ENCODE measurements at places on chromosomes 11 and 22.

GRCh38 chr11:42841556-42841955, 470.2 kb upstream of the API5 start:
- DNase-seq, result no peak

GRCh38 chr11:34300026-34300925, 57.5 kb downstream of the ABTB2 start:
- DNase-seq, result no peak

DNA sequence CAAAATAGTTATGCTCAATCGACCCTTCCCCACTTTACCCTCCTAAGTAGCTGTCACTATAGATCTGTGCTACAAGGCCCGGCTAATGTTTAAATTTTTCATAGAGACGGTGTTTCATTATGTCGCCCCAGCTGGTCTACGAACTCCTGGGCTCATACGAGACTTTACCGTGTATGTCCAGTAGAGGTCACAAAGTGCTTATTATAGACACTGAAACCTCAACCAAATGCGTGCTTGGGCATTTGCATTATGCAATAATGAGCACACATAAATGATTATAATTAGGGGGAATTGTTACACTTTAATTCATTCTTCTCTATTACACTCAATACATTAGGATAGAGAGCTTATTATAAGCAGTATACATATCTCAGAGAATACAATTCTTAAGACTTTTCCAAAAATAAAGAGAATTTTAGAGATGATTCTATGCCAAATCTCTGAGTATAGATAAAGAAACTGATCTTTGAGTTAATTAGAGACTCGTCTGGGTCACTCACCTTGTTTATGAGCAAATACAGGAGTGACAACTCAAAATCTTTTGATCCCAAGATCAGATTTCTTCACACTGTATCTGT, 12.5 kb upstream of the MRPL16 start:
- DNase-seq, result peak; percentile 17

GRCh38 chr11:94806419-94806818, 38.3 kb downstream of the AMOTL1 start:
- DNase-seq, result no peak

DNA sequence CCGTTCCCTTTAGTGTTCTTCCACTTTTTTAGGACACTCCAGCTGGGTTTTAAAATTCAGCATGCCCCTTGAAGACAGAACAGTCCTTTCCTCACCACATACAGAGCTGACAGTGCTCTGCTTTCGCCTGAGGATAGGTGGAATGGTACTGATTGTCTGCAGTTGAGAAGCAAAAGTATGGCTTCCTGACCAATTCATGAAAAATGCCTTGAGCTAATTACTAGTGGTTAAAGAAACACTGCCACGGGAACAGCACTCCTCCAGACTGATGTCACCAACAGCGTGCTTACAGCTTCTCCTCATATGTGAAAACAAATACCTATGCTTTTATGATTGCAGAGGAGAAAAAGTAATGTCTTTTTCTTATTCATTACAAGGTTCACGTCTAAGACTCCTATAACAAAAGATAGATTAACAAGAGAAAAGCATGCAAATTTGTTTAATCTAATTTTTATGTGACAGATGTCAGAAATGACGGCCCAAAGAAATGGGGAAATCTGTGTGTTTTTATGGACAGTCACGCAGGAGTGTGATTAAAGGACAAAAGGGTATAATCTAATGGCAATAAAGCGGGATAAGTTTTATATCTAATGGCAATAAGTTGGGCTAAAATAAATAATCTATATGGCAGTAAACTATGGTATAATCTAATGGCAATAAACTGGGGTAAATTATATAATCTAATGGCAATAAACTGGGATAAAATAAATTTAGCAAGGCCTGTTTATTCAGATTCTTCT, 123.4 kb upstream of the ARHGAP42 start:
- no peak for DNase-seq

- no peak for DNase-seq
These were observed 393.5 kb upstream of the CADM1 start for GRCh38 chr11:115897707-115898106.

DNA sequence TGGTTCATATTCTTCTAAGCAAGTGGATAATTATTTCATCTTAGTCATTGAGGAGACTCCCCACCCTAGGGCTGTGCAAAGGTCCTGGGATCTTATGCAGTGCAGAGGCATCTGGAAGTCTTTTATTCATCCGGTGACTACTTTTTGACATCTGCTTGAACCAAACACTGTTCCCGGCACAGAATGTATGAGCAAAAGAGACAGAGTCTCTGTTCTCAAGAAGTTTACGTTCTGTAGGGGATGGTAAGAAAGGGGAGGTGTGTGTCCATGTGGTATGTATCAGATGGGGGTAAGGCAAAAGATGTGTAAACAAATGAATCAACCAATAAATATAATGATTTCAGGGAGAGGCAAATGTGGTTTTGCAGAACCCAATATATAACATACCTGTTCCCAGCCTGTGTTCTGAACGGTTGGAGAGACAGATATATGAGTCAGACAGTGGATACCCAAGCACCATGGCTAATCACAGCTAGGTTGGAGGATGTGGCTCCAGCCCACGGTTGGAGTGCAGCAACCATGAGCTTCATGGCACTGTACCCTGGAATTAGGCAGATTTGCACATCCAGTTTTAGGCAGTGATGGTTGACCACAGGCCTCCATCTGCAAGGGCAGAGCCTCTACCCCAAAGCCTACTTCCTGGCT, 75.1 kb upstream of the CADM1 start:
- no peak for DNase-seq

- no peak for DNase-seq
These were observed 112.4 kb downstream of the LDLRAD3 start for GRCh38 chr11:36056160-36056751.

DNA sequence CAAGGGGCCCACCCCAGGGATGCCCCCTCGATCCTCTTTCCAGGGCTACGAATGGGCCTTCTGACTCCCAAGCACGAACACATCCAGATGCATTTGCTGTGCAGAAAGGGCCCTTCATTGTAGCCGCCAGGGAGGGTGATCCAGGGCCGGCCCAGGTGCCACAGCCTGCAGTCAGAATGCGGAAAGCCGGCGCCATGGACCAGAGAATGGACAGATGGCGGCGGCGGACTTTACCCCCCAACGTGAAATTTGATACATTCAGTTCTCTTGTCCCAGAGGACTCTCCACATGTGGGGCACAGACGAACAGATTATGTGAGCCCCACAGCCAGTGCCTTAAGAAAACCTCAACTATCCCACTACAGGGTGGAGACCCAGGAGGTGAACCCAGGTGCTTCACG, 87.2 kb downstream of the KIAA1671 start:
- no peak for DNase-seq

GRCh38 chr11:64605244-64605560, 14.2 kb downstream of the SLC22A12 start:
- no peak for DNase-seq

DNA sequence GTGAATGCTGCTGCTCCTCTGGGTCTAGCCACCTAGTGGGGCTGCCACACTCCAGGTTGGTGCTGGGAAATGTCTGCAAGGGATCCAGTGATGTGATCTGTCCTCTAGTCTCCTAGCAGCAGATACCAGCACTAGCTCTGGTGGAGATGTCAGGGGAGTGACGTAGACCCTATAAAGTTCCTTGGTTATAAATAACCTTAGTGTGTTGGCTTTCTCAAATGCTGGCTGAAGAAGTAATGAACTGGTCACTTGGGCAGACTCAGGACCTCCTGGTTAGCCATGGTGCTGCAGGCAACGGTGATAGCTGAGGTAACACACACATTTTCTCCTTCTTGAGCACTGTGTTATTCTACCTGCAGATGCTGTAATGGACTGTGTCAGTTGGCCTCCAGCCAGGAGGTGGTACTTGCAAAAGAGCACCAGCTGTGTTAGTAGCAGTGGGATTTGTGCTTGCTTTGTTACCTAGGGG, 35.5 kb downstream of the BBOX1 start:
- no peak for DNase-seq

- no peak for DNase-seq
These were observed 56.8 kb downstream of the CD6 start for GRCh38 chr11:61028135-61028729.

- no peak for DNase-seq
These were observed 8.6 kb upstream of the RELT start for GRCh38 chr11:73367482-73368024.

DNA sequence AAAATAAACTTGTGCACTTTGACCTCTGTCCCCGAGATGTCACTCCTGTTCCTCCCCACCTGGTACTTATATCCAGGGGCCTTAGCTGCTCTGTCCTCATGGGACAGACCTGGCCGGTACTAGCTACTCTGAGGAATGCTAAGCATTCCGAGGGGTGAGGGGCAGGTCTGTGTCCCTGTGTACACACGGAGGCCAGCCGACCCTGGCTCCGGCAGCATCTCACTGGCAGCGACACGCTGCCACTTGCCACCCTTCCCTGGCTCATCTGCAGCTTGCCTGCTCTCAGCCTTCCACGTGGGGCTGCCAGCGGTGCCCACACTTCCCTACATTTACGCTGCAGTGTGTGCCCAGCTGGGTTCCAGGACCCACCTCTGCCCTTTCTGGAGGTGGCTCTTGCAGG, 21.6 kb upstream of the TEF start:
- DNase-seq, result no peak

- no peak for DNase-seq
These were observed 23.7 kb downstream of the ARVCF start for GRCh38 chr22:19992921-19993355.

GRCh38 chr22:30265823-30266444, 717 bp downstream of the OSM start:
- no peak for DNase-seq

DNA sequence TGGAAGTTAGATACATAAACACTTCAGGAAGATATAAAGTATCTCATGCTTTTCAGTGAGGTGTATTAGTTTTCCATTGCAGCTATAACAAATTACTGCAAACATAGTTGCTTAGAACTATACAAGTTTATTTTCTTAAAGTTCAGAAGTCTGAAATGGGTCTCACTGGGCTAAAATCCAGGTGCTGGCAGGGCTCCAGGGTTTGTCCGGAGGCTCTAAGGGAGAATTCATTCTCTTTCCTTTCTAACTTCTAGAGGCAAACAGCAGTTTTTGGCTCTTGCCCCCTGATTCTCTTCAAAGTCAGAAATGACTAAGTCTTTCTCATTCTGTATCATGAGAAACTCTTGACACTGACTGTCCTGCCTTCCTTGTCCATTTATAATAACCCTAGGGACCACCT, 138.8 kb downstream of the AASDHPPT start:
- DNase-seq, result no peak

GRCh38 chr11:36450110-36450572, 59.9 kb downstream of the TRAF6 start:
- no peak for DNase-seq

- DNase-seq, result no peak
These were observed 19.8 kb downstream of the SLCO2B1 start for GRCh38 chr11:75170516-75171201.

GRCh38 chr22:27152883-27153282, 495.5 kb downstream of the MIAT start:
- DNase-seq, result no peak

DNA sequence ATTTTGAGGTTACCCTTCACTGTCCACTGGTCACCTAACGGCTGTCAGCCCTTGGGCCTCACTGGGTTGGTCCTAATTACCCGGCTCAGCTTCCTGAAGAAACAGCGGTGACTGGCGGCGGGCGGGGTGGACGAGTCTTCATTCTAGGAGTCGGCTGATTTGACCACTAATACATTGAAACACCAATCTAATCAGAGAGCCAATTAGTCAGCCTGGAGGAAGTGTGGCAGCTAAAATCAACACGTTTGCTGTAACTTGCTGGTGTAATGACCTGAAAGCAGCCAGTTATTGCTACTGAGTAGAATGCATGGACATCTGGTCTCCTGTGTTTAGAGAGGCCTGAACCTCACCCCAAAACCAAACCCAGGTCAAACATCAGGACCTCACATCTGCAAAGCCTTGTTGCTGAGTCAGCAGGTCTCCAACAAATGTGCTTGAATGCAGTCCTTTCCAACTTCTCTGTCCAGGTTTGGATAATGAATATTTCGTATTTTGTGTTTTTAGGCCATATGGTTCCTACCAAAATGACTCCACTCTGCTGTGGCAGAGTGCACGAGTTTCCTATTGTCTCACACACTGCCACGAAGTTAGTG, 496.4 kb downstream of the BRD1 start:
- no peak for DNase-seq

DNA sequence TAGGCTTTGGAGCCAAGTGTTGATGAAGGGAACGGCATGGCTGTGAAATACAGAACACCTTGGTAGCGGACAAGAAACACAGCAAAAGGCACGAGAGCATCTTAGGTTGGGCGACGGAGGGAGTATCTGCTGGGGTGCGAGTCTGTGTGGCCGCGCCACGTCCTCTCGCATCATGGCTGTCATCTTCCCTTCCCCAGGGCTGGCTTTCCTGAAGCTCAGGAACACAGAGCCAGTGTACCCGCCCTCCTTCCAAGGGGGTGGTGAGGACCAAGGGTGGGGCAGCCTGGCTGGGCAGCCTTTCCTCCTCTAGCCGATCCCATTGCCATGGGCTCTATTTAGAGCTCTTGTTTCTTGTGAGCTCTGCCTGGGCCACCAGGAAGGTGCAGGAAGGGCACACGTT, 154.4 kb downstream of the FEZ1 start:
- DNase-seq, result no peak

GRCh38 chr22:47411006-47411405, 648.6 kb downstream of the TBC1D22A start:
- DNase-seq, result no peak

DNA sequence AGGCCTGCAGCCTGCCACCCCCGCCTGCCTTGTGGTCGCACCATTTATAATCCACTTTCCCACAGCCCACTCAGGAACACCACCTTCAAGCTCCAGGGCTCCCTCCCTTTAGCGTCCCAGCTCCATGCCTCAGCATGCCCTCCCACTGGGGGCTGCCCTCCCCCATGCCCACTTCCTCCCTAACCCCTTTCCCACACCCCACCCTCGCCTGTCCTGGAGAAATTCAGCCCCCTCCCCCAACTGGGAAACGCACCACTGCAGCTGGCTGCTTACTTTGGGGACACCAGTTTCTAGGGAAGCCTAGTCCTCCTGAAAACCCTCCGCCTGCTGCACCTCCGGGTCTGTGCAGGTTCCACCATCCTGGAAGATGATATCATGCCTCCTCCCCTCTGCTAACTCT, 3.4 kb upstream of the YPEL1 start:
- DNase-seq, result no peak

DNA sequence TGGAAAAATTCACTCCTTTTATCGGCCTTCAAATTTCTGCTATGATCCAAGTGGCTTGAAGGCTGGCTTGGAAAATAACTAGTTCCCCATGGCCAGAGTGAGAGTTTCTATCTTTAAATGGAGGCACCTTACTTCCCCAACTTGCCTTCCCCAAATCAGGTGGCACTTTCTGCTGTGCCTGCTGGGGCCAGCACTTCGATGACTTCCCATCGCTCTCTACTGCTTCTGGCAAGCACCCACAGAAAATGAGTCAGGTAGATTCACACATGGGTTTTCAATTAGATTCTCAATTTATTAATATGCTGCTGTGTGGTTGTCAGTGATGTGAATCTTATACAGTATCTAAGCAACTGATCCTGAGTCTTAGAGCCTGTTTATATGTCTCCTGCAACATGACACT, 398.8 kb upstream of the RAG2 start:
- no peak for DNase-seq

- DNase-seq, result no peak
These were observed 12.2 kb upstream of the MFNG start for GRCh38 chr22:37498289-37498909.
